ENCODE measurements at places on chromosomes 7 and 10.

DNA sequence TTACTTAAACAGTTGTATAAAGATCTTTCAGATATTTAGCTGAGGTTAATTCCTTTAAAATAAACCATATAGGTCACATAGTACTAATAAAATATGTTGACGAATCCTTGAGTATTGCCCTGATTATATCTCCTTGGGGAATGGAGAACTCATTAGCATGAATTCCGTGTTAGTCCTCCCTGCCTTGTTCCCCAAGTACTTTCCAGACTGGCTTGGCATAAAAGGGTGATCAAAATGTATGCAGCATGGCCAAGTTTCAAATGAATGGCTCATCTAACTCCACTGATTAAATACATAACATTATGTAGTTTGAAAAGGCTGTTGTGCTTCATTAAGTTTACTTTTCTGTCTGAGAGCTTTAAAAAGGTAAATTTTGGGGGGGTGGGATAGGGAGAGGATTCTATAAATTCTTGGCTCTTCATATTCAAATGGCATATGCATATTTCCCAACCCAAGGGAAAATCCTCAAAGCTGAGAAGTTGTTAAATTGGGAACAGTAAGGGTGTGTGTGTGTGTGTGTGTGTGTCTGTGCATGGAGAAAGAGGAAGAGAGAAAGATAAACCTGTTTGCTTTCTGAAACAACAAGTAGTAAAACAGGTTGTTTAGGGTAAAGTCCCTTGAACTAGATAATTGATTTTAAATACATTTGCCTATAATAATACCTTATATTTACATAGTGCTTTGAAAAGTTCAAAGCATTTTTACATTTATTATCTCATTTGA lies 4.8 kb upstream of the ADD3 start:
- no peak for DNase-seq

- DNase-seq, result no peak
These were observed 439.2 kb upstream of the IGFBP3 start for GRCh38 chr7:46360296-46360695.

GRCh38 chr7:128108641-128109423 lies 77.6 kb upstream of the LRRC4 start:
- peak; percentile 73 for DNase-seq

- DNase-seq, result no peak
These were observed 2.1 kb downstream of the MTURN start for GRCh38 chr7:30136743-30137485.

- DNase-seq, result no peak
These were observed 1.4 kb downstream of the CLEC5A start for GRCh38 chr7:141945356-141945755.

DNA sequence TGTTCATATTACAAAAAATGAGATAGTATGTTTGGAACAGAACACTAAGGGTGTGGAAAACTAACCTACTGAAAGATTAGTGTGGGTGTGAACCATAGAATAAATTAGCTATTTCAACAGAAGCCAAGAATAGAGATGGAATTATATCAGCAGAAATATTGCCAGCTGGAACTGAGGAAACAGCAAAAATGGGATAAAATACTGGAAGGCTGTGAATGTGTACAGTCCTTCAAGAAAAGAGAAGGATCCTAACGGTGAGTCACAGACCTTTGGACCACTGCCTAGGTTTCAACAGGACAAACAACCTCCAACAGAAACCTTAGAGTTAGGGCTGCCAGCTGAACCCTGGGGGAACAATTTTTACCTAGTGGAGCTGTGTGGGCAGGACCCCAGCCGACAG lies 395.0 kb downstream of the ZWINT start:
- no peak for DNase-seq

- DNase-seq, result no peak
These were observed 49.9 kb downstream of the CHST15 start for GRCh38 chr10:124043310-124044142.

DNA sequence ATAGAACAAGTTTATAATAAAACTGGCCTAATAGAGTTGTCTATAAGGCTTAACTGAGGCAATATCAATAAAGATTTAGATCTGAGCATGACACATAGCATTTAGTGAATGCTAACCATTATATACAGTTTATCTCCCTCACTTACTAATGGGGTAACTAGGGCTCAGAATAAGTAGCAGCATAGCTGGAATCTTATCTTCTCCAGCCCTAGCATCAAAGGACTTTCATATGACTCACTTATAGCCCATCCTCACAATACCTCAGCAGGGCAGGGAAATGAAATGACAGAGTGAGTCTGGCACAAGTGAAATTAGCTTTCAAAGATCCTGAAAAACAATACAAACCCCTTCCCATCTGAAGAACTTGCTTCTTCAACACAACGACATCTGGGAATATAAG lies 362.9 kb downstream of the KIF20B start:
- DNase-seq, result no peak

All from CD8-positive, alpha-beta memory T cell (primary cell).